ENCODE measurements at places on chromosomes 5 and 9. TPM values are rescaled to one million over a fixed set of nuclear protein-coding genes. Genes with fewer than 3 reads are reported as not detected.

The TMEM252 gene
- not detected for total RNA-seq

The SAPCD2 gene
- 2.4 TPM for total RNA-seq

The PCDHA1 gene
- total RNA-seq: not detected

The TLX3 gene
- not detected for total RNA-seq

The CCNO gene
- not detected for total RNA-seq

The QRFP gene
- total RNA-seq: not detected

The ANKRD33B gene
- 3.0 TPM for total RNA-seq

The ASPN gene
- total RNA-seq: not detected

The AHRR gene
- 3.5 TPM for total RNA-seq

The TSSK1B gene
- total RNA-seq: 0.79 TPM

The IL5 gene
- total RNA-seq: not detected

The PCDHGA12 gene
- total RNA-seq: 6.7 TPM

The MORN5 gene
- not detected for total RNA-seq

The BAAT gene
- total RNA-seq: not detected

Data from placental epithelial cell (primary cell).